ENCODE measurements at places on chromosomes 1 and 21.

DNA sequence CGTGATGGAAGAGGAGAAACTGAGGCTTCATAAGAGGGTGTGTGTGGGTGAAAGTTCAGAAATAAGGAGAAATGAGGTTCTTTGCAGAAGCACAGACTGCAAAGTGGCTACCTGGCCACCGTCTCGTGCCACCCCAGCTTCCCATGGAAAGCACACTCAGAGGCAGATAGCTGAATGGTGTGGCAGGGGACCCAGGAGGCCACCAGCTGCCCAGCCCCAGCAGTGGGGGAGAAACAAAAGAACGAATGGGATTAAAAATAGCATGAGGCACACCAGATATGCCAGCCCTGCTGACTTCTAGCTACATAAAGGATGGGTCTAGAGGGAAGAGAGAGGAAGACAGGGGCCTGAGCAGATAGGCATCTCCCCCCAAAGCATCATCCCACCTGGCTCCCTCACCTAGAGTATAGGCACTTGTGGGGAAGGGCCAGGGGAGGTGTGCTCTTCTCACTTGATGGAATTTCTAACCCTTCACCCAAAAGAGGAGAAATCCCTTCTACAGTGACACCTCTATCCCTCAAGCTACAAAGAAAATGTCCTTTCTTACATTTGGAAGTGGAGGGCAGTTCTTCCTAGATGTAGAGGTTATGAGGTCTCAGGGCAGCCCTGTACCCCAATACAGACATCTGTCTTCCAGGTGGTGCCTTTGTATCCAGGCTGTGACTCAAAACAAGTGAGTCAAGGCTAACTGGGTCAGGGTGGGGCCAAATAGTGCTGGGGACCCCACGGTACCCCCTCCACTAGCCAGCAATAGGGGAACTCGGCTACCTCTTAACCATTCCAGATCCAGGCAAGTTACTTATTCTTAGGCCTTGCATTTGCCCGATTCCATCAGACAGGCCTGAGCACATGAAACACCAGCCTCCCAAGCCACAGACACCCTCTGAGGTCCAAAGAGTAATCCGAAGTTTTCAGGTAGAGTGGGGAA is 3.5 kb downstream of the HDGF start:
- no peak for DNase-seq

DNA sequence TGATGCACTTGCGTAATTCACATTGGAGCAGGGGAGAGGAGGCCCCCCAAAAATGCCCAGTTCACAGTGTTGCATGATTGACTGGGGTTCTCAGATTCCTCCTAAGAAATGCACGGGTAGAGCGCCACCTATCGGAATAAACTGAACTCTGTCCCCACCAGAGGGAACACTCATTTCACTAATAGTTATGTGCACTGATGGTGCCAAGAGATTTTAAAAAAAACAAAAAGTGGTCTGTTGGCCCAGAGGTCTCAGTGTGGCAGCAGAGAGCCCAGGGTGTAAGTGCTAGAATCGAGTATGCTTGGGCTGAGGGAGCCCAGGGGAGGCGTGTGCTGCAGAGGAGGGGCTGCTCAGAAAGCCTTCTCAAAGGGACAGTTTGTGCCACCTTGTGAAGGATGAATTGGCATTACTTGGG is 6.9 kb downstream of the PINK1 start:
- peak; percentile 14 for DNase-seq

- DNase-seq = no peak
Measured at GRCh38 chr1:163406772-163407171, 85.0 kb downstream of the NUF2 start.

GRCh38 chr1:107767156-107767582 is 197.8 kb downstream of the VAV3 start:
- DNase-seq = no peak

DNA sequence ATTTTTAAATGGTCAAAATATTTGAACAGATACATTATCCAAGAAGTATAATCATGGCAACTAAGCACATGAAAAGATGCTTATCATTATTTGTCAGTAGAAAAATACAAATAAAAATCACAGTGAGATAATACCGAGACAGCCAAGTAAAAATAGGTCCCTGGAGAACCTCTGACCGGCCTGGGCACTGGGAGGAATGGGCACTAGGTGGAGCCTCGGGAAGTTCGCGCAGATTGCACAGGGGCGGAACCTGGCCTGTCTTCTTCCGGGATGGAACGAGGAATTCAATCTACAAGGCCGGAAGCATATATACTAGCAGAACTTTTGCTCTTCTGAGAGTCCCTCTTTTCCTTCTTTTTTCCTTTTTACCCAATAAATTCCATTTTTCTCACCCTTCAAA is 148.5 kb upstream of the CHRM3 start:
- no peak for DNase-seq

GRCh38 chr1:173570370-173571007 is 32.4 kb downstream of the SLC9C2 start:
- DNase-seq = no peak

- no peak for DNase-seq
Measured at GRCh38 chr1:174158767-174159251, 511 bp upstream of the RABGAP1L start.

DNA sequence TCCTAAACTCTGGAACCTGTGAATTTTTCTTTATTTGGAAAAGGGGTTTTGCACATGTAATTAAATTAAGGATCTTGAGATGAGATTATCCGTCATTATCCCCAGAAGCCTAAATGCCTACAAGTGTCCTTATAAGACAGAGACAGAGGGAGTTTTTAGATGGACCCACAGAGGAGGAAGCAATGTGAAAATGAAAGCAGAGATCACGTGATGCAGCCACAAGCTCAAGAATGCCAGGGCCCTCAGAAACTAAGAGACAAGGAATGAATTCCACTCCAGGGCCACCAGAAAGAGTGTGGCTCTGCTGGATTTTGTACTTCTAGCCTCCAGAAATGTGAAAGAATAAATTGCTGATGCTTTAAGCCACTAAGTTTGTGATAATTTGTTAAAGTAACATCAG is 183.6 kb upstream of the UBE2U start:
- peak; percentile 13 for DNase-seq

DNA sequence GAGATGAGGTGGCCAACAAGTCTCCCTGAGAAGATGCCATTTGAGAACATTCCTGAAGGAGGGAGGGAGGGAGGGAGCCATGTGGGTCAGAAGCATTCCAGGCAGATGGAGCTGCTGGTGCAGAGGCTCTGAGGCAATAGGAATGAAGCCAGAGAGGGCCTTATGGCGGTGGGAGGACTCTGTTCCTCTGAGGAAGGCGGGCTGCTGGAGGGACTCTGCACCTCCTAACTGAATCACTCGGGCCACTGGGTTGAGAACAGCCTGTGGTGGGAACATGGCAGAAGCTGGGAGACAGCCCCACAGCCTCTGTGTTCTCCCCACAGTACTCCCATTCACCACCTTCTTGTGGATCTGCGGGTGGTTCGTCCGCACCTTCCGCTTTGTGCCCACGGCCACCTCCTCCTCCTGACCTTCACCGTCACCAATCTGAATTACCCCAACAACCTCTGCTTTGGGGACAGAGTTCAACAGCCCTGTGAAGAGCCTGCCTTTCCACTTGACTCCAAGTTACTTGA is 2.4 kb upstream of the TMEM125 start:
- no peak for DNase-seq

DNA sequence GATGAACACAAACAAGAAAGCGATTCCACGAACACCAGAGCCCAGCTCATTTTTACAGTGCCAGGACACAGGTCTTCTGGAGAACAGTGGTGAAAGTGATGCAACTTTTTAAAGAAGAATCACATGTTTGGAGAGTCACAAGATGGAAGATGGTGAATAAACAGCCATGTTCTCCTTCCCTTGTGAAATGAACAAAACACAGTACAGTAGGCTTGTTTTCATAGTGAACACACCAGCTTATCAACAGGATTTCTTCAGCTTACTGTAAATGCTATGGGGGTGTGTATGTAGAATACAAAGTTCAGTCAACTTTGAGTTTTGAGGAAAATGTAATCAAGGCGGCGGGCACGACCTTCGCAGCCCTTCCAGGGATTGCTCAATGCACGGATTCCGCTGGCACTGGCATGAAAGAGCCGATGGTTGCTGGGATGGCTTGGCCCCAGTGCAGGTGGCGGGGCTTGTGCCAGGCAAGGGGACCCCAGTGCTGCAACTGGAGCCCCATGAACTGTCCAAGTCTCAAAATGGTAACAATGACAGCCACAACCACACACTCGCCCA is 9.7 kb downstream of the TMPRSS3 start:
- no peak for DNase-seq

DNA sequence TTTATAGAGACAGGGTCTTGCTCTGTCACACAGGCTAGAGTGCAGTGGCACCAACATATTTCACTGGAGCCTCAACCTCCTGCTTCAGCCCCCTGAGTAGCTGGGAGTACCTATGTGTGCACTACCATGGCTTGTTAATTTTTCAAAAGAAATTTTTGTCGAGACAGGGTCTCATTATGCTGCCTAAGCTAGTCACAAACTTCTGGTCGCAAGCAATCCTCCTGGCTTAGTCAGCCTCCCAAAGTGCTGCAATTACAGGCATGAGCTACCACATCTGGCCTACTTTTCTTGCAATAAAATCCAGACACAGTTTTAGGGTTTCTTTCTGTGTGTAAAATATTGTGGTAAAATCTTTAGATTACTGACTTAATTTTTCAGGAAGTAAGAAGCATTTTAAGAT is 27.9 kb upstream of the NTPCR start:
- DNase-seq = no peak

- no peak for DNase-seq
Measured at GRCh38 chr1:100658716-100659026, 60.9 kb upstream of the VCAM1 start.

GRCh38 chr1:168626326-168626725 is 49.9 kb downstream of the XCL1 start:
- DNase-seq = no peak

- DNase-seq = no peak
Measured at GRCh38 chr1:147626739-147627138, 43.6 kb downstream of the ACP6 start.

- no peak for DNase-seq
Measured at GRCh38 chr21:27043377-27043776, 76.5 kb upstream of the ADAMTS5 start.

DNA sequence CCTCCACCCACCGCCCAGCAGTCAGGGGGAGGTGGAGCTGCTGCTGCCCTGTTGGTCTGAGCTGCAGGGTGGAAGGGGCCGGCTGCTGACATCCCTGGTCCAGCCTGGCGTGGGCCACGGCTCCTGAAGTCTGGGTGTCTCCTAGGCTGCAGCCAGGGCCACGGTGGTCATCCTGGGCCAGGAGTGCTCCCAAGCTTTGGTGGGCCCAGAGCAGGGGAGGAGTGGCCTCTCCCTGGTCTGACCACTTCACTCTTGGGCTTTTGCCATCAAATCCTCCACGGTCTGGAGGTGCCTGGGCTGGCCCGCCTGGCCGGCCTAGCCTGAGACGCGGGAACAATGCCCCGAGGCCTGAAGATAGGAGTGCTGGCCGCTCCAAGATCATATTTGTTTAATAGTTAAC is 5.8 kb downstream of the PRDM16 start:
- no peak for DNase-seq

Measured in hippocampal formation (tissue), 2 donors.